ENCODE measurements at places on chromosomes 6 and 20.

- DNase-seq, result no peak
Measured at GRCh38 chr6:80154160-80154559, 47.7 kb downstream of the BCKDHB start.

DNA sequence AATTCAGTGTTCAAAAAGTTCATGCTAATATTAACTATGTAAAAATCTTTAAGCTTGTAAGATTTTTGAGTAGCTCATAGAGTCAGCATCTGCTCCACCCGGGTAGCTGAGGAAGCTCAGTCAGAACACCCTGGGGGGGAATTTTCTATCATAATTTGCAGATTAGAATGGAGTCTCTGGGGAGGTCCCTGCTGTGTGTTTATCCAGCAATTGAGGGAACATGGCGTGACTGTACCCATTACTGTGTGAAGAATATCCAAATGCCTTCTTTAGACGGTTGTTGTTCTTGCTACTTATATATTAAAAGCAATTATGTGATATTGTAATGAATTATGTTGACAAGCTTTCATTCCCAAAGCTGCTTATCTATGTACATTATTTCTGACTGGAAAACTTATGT, 64.8 kb downstream of the AIG1 start:
- DNase-seq, result no peak

- no peak for DNase-seq
Measured at GRCh38 chr6:74343804-74344203, 647.8 kb downstream of the CD109 start.

DNA sequence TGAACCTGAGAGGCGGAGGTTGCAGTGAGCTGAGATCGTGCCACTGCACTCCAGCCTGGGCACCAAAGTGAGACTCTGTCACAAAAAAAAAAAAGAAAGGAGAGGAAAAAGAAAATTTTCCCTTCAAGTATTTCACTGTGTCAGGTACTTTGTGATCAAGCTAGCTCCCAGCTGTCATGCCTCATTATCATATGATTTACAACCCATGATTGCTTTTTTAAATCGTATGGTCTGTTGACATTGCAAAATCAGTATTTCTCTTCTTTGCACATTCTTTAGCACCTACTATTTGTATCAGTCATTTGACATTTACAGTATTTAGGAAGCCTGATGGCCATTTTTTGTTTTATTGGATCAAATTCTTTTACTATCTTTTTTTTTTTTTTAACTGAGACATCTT, 22.4 kb downstream of the SASH1 start:
- no peak for DNase-seq

DNA sequence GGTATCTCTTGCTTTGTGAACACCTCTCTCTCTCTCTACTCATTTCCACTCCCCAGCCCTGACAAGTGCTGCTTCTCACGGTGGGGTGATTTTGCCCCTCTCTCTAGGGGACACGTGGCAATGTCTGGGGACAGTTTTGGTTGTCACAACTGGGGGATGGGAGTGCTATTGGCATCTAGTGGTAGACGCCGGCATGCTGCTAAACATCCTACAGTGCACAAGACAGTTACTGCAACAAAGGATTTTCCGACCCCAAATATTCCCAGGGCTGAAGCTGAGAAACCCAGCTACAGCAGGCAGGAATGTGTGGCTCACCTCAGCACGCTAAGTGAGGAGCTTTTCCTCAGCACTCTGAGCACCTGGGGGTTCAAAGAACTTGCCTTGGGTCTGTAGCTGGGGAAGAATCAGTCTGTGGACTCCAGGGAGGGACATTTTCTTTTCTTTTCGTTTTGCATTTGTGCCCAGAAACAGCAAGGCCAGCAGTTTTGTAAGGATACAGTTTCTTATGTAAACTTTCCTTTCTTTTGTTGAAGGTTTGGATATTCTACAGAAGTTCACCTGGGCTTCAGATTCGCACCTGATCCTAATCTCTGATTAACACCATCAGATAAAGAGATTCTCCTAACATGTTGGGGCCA, 246.9 kb upstream of the ZFP64 start:
- no peak for DNase-seq

DNA sequence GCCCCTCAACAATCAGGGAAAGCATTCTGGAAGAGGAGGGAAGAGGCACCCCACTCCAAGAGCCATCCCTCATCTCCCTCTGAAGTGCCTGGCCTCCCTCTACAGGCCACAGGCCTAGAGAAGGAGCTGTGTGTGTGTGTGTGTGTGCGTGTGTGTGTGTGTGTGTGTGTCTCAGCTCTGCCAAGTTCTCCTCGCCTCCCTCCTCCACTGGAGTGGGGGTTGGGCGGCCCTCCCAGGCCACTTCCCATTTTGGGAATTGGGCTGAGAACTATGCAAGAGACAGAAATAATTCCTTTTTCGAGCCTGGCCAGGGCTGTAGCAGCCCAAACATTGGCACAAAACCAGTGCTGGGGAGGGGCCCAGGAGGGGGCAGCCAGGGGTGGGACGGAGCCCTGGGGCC, 35.7 kb downstream of the KCNB1 start:
- DNase-seq, result no peak

DNA sequence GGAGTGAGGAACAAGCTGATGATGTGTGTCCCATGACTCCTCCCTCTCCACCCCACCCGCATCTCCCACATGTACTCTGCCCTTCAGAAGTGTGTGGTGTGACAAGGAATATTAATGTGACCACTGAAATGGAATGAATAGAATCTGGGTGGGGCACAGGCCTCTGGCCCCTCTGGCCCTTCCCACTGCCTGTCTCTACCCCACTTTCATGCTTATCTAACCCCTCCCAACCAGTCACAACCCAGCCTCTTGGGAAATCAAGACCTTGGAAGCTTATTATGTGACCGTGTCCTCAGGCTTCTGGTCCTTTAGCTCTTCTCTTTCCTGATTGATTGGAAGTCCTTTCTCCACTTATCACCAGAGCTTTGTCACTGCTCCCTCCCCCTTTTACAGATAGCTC, 312.2 kb upstream of the SOX4 start:
- DNase-seq, result no peak

Measured in breast epithelium (tissue), 4 donors.